NCI-H226 (cell line): ENCODE measurements at places on chromosomes 2 and 18.

DNA sequence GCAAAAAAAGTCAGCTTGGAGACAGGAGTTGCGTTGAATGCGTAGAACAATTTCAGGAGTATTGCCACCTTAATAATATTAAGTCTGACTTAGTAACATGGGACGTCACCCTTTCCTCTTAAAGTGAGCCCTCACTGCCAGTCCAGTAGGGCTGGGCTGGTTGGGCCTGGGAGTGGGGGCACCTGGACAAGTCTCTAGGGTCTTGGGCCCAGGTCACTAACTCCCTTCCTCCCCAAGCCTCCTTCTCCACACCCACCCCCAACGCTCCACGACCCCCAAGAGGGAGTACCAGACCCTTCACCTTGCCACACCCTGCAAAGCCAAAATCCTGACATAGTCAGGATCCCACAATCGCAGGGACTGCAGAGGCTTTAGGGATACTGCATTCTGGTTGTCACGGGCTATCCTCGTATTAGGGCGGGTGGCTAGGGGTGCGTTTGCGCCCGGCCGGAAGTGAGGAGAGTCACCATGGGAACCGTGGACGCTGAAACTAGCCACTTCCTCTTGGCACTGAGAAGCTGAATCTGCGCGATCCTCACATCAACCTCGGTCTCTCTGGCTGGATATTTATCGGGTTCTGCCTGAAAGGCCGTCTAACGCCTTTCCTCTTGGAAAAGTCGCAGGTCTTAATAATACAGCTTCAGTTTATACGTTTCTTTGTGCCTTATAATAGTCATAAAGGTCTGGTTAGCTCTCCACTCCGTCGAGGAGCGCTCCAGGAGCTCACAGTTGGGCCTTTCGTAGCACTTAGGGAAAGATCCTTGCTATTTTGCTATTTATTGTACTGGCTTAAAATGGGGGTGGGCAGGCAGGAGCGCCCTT, 10.3 kb upstream of the CXXC1 start:
- DNase-seq = peak; percentile 1

- no peak for DNase-seq
Observed at GRCh38 chr2:218883491-218884490, 3.1 kb downstream of the WNT10A start.

DNA sequence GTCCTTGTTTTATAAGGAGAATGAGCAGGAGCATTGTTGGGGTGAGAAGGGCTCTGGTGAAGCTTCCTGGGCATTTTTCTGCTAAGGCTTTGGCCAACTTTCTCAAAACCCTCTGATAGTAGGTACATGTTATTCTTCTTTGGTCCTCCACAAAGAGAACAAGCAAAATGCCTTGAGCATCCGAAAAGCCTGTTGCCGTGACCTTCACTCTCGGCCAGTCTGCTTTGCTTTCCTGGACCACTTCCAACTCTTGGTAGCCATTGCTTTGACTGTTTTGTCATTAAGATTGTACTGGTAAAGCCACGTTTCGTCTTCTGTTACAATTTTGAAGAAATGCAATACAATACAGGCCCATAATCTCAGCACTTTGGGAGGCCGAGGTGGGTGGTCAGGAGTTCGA, 27.4 kb upstream of the ALLC start:
- no peak for DNase-seq

GRCh38 chr2:150517951-150518680, 30.6 kb upstream of the RND3 start:
- no peak for DNase-seq

GRCh38 chr2:127626175-127626574, 19.8 kb upstream of the GPR17 start:
- DNase-seq = no peak

- no peak for DNase-seq
Observed at GRCh38 chr2:23503097-23503496, 118.1 kb downstream of the KLHL29 start.

DNA sequence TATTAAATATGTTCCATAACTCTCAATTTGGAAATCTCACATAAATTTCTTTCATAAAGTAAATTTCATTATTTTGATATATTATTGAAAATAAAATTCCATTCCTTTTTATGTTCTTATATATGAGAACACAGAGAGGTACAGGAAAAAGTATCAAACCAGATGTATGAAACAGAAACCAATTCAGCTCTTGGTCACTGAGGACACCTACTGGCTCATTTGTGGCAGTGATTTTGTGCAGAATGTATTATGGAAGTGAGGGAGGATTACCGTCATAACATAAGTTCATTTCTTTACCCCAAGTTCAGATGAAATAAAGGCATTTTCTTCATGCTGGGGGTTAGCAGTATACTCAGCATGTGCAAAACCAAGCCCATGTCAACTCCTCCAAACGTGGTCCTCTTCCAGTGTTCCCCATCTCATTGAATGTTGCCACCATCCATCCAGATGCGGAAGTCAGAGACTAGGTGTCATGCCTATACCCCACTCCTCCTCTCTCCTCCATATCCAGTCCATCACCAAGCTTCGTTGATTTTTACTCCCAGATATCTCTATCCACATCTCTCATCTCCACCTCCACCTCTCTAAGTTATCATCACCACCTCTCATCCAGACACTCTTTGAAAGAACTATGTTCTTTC, 41.7 kb upstream of the MALL start:
- peak; percentile 45 for DNase-seq

- peak; percentile 39 for DNase-seq
Observed at GRCh38 chr2:64750001-64750816, 96.5 kb upstream of the SERTAD2 start.

- DNase-seq = no peak
Observed at GRCh38 chr2:128801576-128801975, 482.9 kb upstream of the HS6ST1 start.

DNA sequence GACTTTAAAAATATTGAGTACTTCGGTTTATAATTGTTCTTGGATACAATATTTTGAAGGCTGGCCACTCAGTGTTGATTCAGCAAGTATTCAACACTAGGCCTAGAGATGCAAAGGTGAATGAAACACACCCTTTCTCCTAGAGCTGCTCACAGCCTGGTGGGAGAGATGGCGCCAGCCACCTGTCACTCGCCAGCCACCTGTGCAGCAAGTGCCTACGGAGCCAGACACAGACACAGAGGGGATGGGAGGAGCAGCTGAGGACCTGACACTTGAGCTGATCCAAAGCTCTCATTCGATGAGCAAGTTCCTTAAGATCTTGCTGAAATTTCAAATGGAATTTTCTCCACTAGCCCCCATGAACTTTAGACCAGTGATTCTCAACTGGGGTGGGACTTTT, 151.1 kb upstream of the RIOK3 start:
- DNase-seq = no peak

DNA sequence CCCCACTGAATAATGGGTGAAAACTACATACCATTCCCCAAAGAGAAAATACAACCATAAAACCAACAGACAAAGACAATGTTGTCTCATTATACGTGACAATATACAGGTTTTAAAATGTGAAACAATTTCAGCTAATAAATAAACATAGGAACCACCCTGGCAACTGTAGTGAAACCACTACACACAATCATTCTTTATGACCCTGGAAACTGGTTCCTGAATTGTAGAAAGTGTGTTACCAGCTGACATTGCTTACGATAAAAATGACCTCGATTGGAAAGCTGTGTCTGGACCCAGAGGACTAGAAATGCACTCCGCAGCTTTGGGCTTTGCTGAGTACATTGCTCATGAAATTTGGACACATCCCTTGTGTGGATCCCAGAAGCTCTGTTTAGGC, 73.9 kb upstream of the LPIN2 start:
- no peak for DNase-seq

DNA sequence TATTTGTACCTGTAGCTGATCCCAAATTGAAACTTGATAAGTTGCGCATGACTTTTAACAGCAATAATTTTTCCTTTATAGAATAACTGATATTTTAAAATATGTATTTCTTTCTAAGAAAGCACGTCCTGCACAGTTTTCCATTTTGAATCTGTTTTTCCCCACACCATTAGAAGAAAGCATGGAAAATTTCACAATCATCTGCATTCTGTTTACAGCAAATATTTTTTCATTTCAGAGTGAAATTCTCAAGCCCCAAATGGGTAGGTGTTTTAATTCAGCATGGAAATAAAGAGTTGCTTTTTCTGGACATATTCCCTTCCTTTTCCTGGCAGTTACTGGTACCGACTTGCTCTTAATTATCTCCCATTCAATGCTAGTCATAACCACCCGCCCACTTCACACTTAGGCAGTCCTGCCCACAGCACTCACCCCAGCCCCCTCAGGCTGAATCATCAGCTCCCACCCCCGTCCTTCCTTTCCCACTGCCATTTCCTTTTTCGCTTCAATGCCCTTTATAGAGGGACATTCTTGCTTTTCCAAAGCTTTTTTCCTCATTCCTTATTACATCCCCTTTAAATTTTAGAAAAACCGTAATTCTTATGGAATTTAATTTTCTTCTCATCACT, 89.2 kb upstream of the GLS start:
- DNase-seq = peak; percentile 86

DNA sequence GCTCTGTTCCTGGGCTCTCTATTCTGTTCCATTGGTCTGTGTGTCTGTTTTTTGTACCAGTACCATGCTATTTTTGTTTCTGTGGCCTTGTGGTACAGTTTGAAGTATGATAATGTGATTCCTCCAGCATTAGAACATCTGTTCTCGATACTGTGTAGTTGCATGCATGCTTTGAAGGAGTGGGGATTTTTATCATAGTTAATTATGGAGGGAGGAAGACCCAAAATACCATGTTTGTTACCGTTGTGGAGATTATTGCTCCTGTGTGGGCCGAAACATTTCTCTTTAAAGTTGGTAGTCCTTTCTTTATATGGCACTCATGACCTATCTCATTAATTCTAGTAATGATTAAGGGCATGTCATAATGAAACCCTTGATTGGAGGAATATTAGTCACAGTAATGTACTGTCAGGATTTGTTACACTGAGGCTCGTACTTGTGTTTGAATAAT, 87.6 kb downstream of the TTC27 start:
- no peak for DNase-seq

DNA sequence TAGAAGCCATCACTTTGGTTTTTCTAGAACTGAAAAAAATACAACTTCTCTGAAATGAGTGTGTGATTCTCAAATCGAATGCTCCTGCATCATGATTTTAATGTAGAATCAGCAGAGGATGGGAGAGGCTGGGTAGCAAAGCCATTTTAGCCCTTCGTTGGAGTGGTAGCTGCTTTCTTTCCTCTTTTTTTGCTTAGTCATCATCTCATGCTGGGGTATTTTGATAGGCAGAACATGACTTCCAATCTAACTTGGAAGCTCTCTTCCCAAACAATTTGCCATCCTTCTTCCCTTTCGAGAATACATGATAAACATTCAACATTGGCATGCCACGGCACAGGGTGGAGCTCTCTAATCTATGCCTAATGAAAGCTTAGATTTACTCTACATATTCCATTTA, 311.2 kb upstream of the LRATD1 start:
- DNase-seq = no peak

GRCh38 chr2:15941481-15941850, 1.1 kb downstream of the MYCN start:
- DNase-seq = no peak

DNA sequence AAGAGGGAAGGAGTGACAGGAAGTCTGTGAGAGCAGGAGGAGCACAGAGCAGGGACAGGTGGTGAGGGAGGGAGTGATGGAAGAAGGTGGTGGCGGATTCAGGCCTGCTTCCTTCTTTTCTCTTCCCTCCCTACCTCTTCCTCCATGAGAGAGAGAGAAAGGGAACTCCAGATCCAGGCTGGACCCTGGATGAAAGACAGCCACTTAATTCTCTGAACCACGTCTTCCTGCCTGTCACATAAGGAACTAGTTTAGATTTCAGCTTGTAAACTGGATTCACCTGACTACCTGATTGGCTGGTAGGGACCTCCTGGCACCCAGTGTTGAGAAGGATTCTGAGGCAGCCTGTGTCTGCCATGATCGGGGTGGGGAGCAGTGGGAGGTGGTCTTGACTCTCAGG, 48.9 kb downstream of the PAX8 start:
- no peak for DNase-seq

DNA sequence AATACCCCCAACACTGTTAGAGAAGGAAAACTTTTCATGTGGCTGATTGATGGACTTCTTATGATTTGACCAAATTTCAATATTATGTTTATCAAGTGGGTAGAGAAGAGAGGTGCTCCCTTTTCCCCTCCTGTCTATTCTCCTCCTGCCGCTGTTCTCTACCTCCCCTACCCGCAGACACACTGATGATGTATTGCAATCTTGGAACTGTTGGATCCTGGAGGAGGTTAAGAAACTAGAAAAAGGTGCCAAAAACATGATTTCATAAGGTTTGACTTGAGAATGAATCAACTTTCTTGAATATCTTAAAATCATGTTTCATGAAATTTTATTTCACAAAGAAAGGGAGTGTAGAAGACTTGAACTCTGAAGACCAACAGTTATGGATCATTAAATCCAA, 125.8 kb downstream of the MEIS1 start:
- peak; percentile 63 for DNase-seq

DNA sequence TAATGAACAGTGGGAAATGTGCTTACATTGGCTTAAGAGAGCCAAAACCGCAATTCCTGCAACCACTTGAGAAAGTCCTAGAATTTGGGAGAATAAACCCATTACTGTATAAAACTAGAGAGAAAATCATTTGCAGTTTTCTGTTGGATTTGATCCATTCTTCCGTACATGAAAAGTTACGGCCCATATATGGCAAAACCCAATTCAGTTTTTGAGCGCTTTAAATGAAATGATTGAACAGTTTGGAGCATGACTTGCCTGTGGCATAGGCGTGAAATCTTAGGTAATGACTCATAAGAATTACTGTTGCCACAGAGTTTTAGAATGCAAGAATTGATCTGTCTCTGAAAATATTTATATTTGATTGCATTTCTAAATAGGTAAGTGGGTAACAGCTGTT, 52.0 kb downstream of the PHLPP1 start:
- no peak for DNase-seq

GRCh38 chr2:8681786-8682692, at the start of gene ID2:
Gene ID2 (plus strand): TSS chr2:8682056. CDS start chr2:8682166, 110 bp downstream.
- DNase-seq = peak; percentile 96

- DNase-seq = no peak
Observed at GRCh38 chr2:131039535-131039907, 53.7 kb downstream of the FAM168B start.

DNA sequence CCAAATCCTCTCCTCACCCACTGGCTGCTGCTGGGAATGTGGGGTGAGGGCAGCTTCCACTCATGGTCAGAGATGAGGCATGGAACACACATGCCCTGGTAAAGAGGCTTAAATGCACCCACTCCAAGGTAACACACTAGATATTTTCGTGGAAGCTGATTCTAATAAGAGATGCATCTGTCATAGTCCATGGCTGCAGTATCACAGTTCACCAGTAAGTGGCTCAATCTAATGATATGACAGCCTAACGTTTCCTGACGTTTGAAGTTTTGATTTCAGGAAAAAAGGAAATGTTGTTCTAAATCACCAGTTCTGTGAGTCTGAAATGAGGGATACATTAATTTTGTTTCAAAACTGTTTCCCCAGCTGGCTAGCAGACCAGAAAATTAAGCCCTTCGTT, 38.2 kb downstream of the LCT start:
- DNase-seq = no peak

GRCh38 chr18:23779696-23780303, 90.5 kb downstream of the LAMA3 start:
- peak; percentile 89 for DNase-seq
